ENCODE measurements at places on chromosomes 3 and 15.

- no peak for DNase-seq
Measured at GRCh38 chr15:52584414-52584813, 15.6 kb upstream of the ARPP19 start.

DNA sequence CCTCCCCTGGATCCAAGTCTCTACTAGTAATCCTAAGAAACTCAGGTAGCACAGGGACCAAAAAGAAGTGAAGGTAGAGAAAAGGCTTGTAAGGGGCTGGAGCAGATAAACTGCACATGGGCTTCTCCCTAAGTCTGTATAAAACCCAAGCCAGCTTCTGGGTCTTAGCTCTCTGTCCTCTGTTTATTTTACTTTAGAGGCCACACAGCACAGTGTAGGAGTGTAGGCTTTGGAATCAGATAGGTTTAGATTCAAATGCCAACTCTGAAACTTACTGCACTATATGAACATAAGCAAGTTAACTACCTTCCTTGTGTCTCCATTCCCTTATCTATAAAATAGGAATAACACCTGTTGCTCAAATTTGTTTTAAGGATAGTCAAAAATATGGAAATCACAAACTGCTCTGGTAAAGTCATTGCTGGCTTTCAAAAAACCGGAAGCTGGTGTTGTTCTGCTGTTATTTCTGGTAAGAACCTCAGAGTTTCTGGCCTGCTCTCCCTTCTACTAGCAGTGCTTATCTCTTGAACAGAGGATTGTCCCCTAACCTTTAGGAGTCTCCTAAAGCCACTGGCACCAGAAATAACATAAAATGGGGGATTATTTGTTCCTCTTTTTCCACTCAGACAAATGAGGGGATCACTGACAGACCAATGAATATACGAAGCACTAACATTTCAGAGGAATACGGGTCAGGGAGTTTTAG, 33.8 kb downstream of the PIK3R4 start:
- no peak for DNase-seq

DNA sequence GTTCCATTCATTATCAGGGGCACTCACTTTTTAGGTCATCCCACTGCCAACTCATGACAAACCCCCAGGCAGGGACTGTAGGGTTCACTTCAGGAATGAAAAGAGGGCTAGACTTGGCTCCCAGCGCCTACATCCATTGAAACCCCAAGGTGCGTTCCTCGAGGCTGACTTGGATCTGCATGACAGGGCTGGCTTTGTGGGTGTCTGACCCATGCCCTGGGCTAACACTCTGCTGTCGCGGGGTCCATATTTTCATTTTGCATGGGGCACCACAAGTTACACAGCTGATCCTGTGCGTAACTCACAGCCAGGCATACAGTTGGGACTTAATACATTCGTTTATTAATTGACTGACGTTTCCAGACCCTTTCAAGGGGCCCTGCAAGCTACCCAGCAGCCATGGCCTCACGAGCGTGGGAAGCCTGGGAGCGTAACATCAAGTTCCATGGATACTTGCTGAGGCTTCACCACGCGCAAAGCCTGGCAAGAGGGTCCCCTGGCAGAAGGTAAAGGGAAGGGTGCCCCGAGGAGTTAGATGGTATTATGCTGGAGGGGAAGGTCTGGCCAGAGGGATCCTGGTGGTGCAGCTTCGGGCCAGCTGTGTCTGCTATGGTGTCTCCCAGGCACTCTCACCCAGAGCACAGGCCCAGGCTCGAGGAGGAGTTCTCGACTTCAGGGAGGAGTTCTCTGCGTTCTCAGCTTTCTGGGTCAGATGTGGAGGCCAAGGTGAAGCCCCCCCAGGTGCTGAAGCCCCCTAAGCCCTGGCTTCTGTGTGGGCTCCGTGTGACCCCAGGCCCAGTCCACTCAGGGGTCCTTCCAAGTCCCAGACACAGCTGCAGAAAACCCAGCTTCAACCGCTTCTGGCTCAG, 85.4 kb downstream of the ADAMTS17 start:
- DNase-seq, result no peak

DNA sequence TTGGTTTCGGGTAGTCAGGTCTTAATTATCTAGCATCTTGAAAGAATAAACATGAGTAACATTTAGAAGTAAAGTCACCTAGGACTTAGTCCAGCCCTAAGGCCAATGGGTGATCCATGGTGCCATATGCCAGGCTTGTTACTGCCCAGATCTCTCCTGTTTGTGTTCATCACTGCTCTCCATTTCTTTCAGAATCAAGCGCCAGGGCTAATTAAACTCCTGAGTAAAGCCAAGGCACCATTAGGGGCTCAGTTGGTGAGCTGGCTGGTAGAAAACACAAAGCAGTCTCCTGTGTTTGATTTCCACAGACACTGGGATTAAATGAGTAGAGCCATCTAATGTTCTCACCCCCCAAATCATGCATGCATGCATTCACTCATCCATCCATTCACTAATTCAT, 11.3 kb downstream of the CYP19A1 start:
- no peak for DNase-seq

DNA sequence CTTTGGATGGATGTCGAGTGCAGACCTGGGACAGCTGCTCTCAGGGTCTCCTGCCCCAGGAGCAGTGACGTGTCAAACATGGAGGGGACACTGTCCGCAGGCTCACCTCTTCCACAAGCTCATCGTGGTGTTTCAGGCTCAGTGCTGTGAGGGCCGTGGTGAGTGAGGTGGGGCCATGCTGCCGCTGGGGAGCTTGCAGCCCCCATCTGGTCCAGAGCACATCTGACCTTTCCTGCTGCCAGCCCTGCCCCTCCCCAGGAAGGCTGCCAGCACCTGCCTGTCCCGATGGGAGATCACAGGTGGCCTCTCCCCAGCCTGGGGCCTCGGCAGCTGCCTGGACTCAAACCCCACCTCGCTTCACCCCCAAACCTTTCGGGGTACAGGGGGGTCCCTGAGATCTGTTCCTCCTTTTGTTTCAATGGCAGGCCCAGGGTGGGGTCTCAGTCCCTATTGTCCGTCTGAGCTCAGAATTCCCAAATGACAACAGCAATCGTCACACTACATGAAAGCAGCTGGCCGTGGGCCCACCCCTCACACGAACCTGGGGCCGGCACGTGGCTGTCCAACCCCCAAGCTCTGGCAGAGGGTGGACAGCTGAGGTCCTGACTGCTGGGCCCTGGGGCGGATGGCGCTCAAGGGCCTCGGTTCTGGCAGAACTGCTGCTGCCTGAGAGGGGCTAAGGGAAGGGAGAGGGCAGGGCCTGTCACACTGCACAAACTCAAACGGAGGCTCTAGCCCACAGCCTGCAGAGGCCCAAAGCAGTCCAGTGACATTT, 65.0 kb upstream of the RPL32 start:
- no peak for DNase-seq

DNA sequence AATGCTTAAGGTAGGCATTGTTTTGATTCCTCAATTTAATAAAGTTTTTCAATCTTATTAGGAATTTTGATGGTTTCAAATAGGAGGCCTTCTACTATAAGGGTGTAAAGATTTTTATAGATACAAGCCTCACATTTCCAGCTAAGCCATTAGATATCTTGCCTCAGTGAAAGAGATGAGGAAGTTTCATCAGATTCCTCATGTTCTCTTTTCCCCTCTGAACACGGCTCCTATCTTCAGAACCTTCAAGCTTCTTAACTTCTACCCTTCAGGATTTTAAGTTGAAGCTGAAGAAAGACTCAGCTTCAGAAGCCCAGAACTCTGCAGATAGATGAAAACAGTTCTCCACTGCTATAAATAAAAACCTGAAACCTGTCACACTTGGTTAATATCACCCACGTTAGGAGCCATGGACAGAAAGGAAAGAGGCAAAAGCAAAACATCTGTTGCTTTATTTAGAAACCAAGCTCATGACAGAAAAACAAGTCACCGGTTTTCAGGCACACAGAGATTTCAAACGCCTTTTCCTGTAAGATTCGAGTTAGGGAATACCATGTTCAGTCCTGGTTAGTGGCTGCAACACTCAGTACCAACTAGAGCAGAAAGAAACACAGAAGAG, 82.2 kb upstream of the GOLGA8B start:
- DNase-seq, result no peak

GRCh38 chr3:39358333-39358732, 24.8 kb upstream of the SLC25A38 start:
- DNase-seq, result no peak

GRCh38 chr3:173553635-173554280, 156.2 kb downstream of the NLGN1 start:
- no peak for DNase-seq

GRCh38 chr3:125612668-125613067, 17.4 kb upstream of the OSBPL11 start:
- no peak for DNase-seq

DNA sequence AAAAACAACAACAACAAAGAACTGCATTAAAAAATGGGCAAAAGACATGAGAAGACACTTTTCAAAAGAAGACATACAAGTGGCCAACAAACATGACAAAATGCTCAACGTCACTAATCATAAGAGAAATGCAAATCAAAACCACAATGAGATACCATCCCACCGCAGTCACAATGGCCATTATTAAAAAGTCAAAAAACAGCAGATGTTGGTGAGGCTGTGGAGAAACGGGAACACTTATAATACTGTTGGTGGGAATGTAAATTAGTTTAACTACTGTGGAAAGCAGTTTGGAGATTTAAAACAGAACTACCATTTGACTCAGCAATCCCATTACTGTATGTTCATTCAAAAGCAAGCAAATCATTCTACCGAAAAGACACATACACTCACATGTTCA, 15.1 kb downstream of the EIF1B start:
- DNase-seq, result no peak

GRCh38 chr15:50697109-50697797, 10.7 kb upstream of the TRPM7 start:
- no peak for DNase-seq

GRCh38 chr3:62529230-62529629, 155.9 kb upstream of the FEZF2 start:
- DNase-seq, result no peak

Data from naive B cell (primary cell).